ENCODE measurements at places on chromosomes 1 and 21.

- no peak for DNase-seq
Measured at GRCh38 chr1:151553659-151554058, 13.6 kb downstream of the TUFT1 start.

GRCh38 chr1:97063532-97063931 is 341.9 kb downstream of the PTBP2 start:
- DNase-seq = no peak

- peak; percentile 46 for DNase-seq
Measured at GRCh38 chr1:8858112-8858668, 20.3 kb downstream of the ENO1 start.

DNA sequence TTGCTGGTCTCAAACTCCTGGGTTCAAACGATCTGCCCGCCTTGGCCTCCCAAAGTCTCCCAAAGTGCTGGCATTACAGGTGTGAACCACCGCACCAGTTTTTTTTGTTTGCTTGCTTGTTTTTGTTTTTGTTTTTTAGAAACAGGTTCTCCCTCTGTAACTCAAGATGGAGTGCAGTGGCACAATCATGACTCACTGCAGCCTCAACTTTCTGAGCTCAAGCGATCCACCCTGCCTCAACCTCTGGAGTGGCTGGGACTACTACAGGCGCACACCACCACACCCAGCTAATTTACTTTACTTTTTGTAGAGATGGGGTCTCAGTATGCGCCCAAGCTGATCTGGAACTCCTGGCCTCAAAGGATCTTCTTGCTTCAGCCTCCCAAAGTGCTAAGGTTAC is 47.3 kb upstream of the USP1 start:
- DNase-seq = no peak

- DNase-seq = no peak
Measured at GRCh38 chr21:38920631-38921398, 115.1 kb downstream of the ETS2 start.

- DNase-seq = no peak
Measured at GRCh38 chr1:87358219-87358618, 29.5 kb downstream of the LMO4 start.

- no peak for DNase-seq
Measured at GRCh38 chr1:227712648-227713047, 22.5 kb downstream of the JMJD4 start.

- DNase-seq = no peak
Measured at GRCh38 chr1:194215448-194215847, 1029.0 kb upstream of the B3GALT2 start.

GRCh38 chr1:14662116-14662515 is 63.6 kb downstream of the KAZN start:
- DNase-seq = no peak

DNA sequence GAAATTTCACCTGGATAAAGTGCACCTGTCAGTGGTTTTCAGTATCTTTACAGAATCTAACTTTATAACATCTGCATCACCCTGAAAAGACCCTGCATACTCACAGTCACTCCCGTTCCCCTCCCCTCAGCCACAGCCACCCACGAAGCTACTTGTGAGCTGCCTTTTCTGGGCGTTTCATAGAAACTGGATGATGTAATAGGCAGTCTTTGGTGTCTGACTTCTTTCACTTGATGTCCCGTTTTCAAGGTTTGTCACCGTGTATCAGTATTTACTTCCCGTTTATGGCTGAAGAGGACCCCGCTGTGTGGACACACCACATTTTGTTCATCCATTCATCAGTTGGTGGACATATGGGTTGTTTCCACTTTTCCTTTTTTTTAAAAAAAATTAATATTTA is 47.8 kb upstream of the LRRC3 start:
- DNase-seq = no peak

DNA sequence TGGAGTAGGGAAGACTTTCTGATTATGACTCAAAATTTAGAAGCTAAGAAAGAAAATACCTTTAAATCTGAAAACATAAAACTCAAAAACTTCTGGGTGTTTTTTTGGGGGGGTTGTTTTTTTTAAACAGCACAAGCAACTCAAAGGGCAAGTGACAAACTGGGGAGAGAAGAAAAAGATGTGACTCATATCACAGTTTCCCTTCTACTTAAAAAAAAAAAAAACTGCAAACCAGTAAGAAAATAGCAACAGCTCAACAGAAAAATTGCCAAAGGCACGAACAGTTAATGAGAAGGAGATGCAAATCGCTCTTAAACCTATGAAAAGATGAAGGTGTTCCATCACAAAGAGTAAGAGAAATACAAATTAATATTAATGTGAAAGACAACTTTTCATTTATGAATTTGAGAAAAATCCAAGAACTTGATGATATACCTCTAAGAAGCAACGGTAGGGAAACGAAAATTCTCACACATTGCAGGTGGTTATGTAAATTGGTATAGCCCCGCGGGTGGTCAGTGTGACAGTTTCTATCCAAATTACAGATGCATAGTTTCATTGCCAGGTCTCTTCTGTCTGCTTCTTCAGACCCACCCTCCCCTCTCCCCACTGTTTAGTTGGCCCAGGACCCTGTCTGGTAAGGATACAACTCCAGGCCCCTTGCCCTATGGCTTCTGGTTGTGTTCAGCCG is 9.0 kb downstream of the IFNAR2 start:
- no peak for DNase-seq

DNA sequence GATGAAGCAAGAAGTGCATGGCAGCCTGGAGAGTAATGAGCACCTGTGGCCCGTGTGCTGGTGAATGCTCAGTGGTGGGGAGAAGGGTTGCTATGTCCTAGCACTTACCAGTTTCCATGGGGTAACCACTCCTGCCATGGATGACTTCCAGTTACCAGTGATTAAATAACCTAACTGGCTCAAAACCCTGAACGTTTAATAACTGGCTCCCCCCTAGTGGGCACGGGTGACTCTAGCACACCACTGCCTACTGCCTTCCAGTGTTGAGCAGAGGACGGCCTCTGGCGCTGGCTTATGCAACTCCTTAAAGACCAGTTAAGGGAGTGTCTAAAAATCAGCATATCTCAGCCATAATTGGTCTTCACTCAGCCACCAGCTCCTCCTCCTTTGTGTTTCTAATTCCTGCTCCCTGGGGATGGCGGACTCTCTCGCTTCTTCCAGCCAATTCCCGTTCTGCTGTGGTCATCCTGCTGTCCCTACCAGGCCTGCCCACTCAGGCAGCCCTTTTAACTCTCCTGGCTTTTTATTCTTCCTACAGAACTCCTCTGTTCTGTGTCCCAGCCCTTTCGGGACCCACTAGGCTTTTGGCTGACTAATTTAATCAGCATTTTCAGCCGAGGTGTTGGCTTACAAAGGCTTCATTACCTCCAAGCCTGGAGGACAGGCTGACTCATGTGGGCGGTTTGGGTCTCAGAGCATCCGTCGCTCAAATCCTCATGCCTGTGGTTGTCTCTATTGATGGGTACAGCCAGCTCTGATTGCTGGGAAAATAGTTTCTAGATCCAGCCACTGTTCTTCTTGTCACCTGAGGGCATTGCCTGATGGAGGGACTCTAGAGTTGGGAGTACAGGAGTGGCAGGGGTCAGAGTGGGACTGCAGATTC is 332.4 kb downstream of the CAMTA1 start:
- peak; percentile 92 for DNase-seq

GRCh38 chr1:3863231-3863935 is 6.1 kb downstream of the DFFB start:
- no peak for DNase-seq

GRCh38 chr1:203677771-203678170 is 51.1 kb downstream of the ATP2B4 start:
- no peak for DNase-seq

- DNase-seq = no peak
Measured at GRCh38 chr1:56957931-56958330, 7.9 kb downstream of the C8B start.

DNA sequence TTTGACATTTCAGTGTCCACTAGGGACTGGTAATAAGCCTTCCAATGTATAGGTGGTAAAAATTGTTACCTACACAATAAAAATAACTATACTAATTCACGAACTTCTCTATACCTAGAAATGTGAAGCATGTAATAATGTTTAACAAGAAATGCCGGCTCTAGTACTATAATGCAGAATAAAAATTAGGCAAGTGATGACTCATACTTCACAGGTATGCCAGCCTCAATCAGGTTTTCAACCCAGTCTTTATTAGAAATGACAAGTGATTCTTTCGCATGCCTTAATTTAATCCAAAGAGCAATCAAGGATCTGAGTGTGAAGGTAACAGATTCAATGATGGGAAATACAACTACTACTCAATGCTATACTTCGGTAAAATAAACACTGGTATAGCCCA is 134.9 kb downstream of the RERE start:
- no peak for DNase-seq

DNA sequence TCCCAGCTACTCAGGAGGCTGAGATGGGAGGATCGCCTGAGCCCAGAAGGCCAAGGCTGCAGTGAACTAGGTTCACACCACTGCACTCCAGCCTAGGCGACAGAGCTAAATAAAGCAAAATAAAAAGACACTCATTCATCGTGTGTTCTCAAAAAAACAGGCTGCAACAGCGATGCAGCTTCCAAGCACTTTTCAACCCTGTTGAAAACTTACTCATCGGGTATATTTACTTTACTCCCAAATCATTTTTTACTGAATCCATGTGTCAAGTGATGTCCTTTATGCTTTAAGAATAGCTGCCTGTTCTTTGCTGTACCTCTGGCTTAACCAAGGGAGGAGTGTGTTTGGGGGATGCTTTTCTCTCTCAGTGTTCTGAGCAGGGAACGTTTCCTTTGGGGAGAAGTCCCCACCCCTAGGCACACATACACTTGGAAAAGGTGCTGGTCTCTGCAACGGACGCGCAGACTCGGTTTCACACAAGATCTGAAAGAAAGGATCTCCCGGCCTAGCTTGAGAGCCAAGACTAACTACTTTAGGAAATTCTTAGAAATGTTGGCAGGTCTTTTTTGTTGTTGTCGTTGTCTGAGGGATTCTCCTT is 1.4 kb downstream of the MAP1LC3C start:
- DNase-seq = no peak

- DNase-seq = no peak
Measured at GRCh38 chr1:29631836-29632805, 395.8 kb downstream of the PTPRU start.

DNA sequence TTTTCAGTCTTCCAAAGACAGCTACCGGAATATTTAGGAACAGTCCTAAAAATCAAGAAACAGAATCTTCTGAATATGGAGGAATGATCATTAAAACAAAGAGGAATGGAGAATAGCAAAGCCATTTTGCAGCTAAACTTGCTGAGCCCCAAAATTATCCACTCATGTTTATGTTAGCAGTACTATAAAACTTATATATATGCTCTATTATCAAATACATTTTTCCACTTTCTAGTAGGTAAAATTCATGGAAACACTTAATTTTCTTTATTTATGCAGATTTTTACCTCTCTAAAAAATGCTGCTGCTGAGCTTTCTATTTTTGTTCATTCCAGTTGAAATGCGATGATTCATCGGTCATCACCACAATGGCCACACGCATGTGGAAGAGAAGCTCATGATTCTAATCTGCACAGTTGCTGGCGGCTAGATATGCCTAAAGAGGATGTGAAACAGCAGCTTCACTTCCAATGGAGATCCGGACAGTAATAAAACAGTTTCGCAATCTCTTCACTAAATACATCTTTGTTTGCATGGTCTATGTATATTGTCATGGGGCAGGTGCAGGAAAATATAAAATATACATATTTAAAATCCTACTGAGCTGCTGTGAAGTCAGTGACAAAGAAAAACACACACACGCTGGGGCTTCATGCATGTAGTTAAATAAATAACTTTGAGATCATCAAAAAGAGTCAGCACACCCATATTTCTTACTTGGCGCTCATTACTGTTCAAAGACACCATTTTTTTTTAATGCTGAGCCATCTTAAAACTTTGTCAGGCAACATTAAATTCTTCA is 292.2 kb downstream of the SMYD3 start:
- no peak for DNase-seq

- peak; percentile 67 for DNase-seq
Measured at GRCh38 chr1:165717918-165718515, 19.7 kb upstream of the ALDH9A1 start.

- DNase-seq = no peak
Measured at GRCh38 chr1:109392788-109393616, 4.7 kb downstream of the SORT1 start.

DNA sequence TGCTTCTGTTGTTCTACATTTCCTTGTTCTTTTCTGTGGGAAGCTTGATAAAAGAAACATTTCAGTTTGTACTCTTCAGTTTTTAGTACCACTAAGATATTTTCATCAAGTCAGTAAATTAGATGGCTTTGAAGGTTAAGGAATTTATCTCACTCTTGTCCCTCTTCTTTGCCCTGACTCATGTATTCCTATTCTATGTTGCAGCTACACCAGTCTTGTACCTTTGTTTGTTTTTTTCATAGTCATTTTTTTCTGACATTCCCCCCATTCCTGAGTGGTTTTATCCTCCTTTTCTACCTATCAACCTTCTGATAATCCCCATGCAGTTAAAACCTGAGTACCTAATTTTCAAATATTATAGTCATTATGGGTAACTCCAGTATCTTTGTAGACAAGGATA is 65.4 kb downstream of the MAST2 start:
- DNase-seq = no peak

- no peak for DNase-seq
Measured at GRCh38 chr1:25805863-25806225, 5.9 kb downstream of the SELENON start.

DNA sequence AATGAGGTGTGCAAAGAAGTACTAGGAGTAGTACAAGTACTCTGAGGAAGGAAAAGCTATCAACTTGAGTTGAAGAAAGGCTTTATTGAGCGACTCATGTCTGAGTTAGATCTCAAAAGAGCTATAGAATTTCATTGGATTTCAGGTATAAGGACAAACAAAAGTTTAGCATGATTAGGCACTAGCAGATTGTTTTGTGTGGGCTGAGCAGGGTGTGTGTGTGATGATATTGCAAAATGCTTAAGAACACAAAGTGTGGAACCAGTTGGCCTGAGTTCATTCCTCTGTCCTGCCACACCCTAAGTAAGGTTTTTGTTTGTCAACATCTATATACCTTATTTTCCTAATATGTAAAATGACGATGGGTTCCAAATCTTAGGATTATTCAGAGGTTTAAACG is 158.9 kb downstream of the KCNK2 start:
- no peak for DNase-seq

DNA sequence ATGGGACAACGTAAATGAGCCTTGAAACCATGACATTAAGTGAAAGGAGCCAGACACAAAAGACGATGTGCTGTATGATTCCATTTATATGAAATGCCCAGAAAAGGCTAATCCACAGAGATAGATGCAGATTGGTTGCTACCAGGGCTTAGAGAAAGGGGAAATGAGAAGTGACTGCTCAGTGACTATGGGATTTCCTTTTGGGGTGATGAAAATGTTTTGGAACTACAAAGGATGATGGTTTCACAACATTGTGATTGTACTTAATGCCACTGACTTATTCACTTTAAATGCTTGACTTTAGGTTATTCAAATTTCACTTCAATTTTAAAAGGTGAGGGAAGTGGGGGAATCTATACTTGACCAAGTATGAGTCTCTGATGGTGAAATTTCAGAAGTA is 414.3 kb downstream of the SETD4 start:
- DNase-seq = no peak

DNA sequence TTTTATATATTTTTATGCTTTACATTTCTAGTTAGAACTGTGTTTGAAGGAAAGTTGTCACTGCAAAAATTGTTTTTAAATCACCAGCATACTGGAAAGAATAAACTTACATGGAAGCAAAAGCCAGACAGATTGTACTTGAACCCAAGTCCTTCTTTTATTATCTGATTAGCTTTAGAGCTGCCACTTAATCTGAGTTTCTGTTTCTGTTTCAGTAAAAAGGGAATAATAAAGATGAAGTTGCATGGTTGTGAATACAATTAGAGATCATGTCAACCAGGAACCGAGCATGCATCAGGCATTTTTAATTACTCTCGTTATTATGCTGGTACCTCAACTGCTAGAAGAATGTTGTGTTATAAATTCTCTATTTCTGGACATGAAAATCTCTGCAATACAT is 76.9 kb upstream of the EXO1 start:
- DNase-seq = no peak

Measured in NCI-H82 (cell line).